ENCODE measurements at places on chromosomes 1 and 21.

DNA sequence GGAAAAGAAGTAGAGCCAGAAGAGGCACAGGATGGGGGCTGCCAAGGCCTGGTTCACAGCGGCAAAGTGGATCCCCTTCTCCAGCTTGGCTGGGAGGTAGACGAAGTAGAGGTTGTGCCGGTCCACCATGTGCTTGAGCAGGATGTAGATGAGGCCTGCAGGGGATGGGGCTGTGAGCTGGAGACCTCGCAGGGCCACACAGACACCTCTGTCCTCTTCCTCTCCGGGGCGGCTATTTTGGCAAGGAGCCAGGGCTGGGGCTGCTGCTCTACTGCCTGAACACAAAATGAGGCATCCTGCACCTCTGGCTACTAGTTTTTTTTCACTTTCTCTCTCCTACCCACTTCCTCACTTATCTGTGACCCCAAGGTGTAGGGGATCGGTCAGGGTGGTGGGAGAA lies 32.3 kb downstream of the TMEM63A start:
- DNase-seq: no peak

DNA sequence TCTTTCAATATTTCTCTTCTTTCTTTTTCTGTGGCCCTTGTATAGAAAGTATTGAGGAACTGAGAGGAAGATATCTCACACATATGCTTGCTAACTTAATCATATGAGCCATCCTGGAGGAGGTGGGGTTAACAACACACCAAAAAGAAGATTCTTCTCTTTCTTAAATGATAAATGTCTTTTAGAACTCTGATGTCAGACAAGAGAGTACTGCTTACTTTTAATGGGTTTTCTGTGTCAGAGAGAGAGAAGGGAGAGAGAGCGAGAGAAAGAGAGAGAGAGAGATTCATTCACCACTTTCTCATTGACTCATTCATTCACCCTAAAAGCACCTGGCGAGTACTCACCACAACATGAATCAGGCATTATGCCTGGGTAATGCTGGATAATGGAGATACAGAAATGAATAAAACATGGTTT lies 250.3 kb upstream of the SGIP1 start:
- no peak for DNase-seq

GRCh38 chr21:39048064-39048463 lies 135.2 kb downstream of the PSMG1 start:
- no peak for DNase-seq

GRCh38 chr21:34878940-34879339 lies 170.2 kb downstream of the RUNX1 start:
- DNase-seq: no peak

DNA sequence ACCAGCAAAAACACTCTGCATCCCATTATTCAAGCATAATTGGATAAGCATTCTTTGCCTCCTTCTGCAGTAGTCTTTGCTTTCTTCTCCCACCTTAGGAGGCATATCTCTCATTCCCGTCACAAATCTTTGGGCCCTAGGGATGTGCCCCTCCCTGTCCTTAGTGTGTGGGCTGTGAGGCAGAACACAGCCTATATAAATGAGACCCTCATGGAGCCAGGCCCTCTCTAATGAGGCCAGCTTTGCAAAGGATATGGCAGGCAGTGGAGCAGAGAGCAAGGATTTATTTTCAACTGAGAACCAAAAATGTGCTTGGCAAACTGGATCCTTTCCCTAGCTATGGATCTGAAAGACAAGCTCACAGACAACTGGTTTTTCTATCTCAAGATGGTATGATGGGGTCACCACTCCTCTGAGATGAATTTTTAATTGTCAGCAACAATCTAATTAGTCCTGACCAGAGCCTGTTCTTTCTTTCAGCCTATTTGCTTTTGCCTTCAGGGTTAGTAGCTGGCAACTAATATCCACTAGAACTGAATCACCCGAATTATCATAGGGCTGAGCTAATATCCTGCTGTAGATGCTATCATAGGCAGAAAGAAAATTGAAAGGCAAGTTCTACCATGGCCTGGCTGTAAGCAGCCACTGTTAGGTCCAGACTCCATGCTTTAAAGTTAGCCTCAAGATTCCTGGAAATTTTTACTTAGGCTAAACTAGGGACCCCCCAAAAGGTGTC lies 134.2 kb downstream of the SYT2 start:
- no peak for DNase-seq

- no peak for DNase-seq
These were observed 118.1 kb upstream of the SGIP1 start for GRCh38 chr1:66415866-66416265.

DNA sequence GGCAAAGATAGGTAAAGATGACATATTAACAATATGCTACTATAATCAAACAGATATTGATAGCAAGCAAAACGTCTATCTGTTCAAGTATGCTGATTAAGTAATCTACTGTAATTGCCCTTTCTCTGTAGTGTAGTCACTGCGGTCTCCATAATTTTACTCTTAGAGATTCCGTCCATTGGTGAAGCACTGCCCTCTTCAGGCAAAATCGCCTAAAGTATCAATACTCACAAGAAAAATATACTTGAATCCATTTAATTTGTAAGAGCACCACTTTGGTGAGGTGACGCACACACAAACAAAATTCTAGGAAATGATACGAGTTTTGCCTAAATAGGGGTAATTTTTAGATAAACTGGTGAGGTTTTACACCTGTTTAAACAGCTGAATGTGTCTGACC lies 434.6 kb upstream of the CHRM3 start:
- DNase-seq: peak; percentile 3

- DNase-seq: no peak
These were observed 37.5 kb upstream of the PLA2G2C start for GRCh38 chr1:20223551-20224419.

DNA sequence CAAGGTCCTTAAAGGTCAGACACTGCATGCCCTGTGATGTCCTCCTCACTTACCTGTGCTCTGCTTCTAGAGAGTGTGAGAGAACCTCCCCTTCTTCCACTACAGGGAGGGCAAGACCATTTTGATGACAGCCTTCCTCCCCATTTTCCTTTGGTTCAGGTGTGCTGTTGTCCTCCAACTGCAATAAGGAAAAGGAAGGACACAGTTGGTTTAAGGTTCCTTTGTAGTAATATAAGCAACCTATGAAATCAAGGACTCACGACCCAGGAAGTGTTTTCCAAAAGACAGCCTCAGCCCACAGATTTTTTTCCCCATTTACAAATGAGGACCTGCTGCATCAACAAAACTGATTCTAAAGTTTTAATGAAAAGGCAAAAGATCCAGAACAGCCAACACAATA lies 6.6 kb upstream of the CCDC17 start:
- no peak for DNase-seq

DNA sequence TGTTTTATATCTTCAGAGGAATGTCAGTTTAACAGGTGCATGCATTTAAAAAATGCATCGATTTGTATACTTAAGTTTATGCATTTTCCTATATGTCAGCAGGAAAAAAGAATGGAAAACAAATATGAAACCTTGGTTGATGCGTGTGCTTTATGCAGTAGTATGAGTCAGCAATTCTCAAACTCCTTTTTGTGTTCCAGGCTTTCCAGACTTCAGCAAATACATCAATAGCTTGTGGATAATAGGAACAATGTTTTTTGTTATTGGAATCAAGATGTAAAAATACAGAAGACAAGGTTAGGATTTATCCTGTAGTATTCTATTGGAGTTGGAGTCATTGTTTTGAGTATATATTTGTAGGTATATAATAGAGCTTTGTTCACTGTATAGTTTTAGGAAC lies 45.2 kb downstream of the CHODL start:
- no peak for DNase-seq

DNA sequence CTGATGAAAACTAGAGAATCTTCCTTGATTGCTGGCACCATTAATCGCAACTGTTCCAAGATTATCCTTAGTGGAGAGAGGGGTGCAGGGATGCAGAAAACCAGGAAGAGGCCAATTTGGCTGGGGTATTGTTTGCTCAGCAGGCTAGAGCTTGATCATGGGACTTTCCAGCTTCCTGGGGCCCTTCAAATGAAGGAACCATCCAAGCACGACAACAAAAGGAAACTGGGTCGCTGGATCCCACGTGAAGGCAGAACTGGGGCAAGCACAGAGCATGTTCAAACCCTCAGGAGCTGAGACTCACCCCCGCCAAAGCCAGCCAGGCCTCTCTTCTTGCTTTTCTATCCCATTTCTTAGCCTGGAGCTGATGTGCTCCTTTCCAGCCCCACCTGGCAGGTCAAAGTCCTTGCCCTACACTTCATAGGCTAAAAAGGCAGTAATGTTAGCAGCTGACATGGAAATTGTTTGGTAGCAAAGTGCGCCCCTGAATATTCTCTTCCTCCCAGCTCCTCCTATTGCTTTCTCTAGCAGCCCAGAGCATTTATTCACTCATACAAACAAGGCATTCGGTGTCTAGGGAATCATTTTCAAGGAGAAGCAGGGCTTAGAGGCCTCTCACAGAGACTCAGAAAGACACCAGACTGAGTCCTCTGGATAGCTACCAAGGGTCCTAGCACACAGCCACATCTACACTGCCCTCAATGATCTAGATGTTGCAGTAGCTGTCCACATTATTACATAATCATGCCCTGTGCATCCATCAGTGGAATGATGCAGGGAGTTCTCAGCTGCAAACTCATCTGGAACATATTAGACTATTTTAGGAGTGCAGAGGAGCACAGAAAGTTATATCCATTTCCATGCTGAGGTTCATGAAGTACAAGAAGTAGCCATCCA lies 11.5 kb downstream of the KCNA2 start:
- DNase-seq: no peak

- DNase-seq: no peak
These were observed 14.8 kb downstream of the ATP1B1 start for GRCh38 chr1:169121146-169121923.

DNA sequence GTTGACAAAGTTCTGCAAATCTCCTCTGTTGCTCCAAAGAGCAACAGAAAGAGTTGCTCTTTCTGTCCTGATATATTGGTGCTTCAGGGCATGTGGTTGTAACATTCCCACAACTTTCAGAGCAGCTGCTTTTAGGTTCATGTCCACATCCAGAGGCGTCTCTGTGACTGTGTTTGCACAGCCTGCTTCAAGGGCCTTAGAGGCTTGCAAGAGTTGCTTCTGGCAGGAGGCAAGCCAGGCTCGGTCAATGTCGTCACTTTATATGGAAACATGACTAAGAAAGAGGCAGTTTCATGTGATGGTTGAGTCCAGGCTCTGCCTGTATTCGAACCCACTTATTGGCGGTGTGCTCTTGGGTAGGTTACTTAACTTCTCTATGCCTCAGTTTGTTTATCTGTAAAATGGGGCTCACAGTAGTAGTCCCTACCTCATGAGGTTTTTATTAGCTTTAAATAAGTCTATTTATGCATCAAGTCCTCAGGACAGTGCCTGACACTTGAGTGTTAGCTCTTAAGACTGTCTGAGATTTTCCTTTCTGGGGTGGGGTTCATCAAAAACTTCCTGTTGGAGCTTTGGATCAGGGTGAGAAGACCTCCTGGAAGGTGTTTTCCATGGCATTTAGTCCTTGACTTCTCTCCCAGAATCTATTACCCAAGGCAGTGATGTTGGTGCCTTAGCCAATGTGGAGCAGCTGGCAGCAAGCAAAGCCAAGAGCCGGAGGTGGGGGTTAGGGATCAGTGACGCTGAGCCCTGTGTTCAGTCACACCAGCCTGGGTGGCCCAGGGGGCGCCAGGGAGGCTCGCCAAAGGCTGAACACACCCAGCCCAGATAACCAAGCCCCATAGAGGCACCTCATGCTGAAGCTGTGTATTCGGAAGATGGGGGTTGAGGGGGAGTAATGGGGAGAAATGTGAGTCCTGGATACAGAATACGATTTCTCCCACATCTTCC lies 18.9 kb downstream of the LHX4 start:
- no peak for DNase-seq

DNA sequence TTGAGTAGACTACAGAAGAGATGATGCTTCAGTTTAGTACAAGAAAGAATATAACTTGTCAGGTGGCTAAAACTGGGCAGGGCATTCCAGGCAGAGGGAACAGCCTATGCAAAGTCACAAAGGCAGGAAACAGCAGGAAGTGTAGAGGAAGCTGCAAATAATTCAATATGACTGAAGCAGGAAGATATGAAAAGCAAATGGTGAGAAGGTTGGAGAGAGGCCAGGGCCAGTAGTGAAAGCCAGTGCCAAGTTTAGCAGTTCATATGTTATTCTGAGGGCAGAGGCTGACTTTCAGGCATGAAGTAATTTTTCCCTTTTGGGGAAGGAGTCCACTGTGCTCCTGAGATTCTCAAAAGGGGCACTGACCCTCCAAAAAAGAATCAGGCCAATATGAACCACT lies 8.0 kb upstream of the YBX1 start:
- no peak for DNase-seq

- no peak for DNase-seq
These were observed 33.3 kb upstream of the CD1D start for GRCh38 chr1:158147401-158147800.

- DNase-seq: no peak
These were observed 37.5 kb downstream of the EDN2 start for GRCh38 chr1:41446851-41447610.

DNA sequence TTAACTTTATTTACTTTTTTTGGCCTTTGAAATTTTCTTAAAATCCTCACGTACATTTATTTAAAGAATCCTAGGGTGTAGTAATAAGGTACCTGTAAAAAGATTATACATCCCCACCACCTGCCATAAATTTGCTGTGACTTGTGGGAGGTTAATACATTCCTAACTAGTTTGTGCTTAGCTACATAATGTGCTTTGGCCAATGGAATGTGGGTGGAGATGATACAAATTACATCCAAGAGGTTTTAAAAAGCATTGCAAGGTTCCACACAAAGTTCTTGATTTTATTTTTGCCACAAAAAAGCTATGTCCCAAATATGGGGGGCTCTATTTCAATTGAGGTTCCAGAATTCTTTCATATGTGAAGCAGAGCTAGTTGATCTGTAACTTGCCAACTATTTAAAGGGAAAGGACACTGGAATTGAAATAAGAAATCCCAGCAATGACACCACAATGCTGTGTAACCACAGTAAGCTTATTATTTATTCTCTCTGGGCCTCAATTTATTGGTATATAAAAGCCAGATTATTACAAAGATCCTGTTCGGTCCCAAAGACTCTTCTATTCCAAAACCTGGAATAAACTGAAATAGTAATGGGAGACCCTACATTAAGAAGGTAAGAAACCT lies 15.7 kb downstream of the ASPM start:
- no peak for DNase-seq

- no peak for DNase-seq
These were observed 547 bp downstream of the FMO1 start for GRCh38 chr1:171248841-171249240.

- DNase-seq: peak; percentile 92
These were observed 7.7 kb downstream of the VSIG8 start for GRCh38 chr1:159854693-159855192.
